ENCODE measurements at places on chromosomes 4 and X.

GRCh38 chr4:14452001-14452400 is 550.3 kb upstream of the CPEB2 start:
- no peak for DNase-seq

- no peak for DNase-seq
These were observed 63.7 kb downstream of the TENM3 start for GRCh38 chr4:182306792-182307507.

DNA sequence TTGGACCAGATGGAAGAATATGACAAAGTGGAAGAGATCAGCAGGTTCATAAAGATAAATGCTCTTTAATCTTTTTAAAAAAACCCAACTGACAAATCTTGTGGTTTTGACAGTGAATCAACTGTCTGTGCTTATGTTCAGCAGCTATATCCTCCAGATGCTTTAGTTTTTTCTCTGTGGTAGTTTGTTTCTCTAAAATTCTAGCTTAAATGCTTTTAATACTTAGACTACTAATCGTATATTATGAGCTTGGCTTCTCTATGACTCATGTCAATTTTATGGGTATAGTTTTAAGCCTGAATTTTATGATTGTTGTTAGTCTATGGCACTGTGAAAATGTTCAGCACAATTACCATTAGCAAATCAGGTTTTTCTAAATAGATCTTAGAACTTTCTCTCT is 12.9 kb downstream of the HHIP start:
- no peak for DNase-seq

- DNase-seq = no peak
These were observed 215.2 kb downstream of the ANTXR2 start for GRCh38 chr4:79857811-79858210.

DNA sequence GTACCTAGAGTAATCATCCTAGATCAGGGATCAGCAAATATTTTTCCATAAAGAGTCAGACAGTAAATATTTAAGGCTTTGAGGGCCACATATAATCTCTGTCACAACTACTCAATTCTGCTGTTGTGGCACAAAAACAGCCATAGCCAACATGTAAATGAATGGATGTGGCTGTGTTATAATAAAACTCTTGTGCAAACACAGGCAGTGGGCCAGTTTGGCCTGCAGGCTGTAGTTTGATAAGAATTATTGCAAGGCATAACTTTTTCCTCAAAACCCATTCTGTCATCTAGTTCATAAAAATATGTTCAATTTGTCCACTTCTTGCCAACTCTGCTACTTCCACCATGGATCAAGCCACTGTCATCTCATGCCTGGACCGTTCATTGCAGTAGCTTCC is 39.4 kb upstream of the SHROOM4 start:
- no peak for DNase-seq

GRCh38 chr4:74886484-74886883 is 46.4 kb upstream of the PARM1 start:
- no peak for DNase-seq

DNA sequence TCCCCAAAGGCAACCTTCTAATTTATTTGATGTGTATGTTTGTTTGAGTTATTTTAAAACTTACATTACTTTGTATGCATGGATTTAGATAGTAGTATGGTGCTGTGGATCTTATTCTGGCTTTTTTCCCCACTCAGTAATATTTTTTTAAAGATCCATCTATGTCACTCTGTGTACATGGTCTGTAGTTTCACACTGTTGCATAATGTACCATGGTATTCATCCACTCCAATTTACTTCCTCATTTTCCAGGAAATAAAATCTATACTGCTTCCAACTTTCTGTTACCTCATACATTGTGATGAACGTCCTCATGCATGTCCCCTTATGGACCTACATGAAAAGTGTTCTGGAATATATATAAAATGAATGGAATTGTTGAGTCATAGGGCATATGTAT is 17.6 kb downstream of the ARMCX2 start:
- no peak for DNase-seq

DNA sequence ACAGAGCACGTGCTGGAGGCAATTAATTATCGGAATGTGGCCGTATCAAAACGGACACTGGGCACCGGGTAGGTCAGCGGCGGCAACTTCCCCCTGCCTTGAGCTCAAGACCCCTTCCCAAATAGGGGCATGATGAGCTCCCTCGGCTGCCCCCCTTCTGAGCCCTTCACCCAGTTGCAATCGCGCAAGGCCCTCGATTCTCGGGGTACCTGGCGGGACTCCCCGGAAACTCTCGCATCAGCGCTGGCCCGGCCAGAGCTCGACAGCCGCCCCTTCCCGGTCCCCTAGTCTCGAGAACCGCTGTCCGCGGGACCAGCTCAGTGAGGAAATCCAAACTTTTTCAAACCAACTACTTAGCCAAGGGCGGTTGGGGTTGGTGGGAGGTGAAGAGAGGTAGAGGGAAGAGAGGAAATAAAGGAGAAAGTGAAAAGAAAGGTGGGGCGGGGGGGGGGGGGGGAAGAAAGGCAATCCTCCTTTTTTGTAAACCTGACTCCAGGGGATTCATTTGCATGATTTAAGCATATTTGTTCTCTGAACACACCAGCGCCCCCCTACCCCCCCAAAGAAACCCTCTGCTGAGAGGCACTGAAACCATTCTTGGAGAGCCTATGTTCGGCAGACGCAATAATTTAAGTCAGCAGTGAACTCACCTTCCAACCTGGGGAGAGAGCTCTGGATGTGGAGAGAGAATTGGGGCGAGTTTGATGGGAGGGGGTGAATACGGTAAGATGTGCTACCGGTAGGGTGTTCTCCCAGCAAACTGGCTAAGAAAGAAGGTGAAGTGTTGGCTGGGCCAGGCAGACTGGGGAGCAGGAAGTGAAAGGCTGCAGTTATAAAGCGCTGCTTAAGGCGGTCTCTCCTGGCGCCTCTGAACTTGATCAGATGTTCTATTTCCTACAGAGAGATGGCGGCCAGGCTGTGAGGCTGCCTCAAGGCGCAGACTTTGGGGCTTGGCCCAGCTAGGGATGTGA is 2.0 kb upstream of the ZIC3 start:
- DNase-seq = no peak

- DNase-seq = no peak
These were observed 1.5 kb downstream of the TIFA start for GRCh38 chr4:112284166-112284565.

- no peak for DNase-seq
These were observed 333.5 kb downstream of the BMPR1B start for GRCh38 chr4:95091272-95091671.

- DNase-seq = no peak
These were observed 415.5 kb upstream of the FAT1 start for GRCh38 chr4:187139141-187139540.

DNA sequence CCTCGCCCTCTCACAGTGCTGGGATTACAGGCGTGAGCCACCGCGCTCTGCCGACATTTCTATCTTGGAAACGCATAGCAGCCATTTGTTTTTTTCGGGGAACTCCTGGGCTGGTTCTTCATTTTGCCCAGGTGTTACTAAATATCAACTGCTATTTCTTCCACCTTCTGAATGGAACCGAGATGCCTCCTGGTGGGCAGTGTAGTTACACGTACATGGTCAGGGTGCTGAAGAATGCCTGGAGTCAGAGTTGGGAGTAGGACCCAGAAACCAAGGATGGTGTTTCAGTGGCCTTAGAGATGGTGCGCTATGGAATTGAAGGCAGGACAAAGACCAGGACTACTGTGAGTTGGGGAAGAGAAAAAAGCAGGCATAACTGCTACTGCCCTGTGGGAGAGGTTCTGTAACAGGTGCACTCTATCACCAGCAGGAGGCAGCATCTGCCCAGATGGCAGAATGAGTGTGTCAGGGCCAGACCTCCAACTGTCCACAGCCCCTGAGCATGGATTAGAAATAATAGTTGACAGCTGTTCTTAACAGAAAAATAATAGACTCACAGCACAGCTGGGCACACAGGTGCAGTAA is 81.7 kb downstream of the ZC4H2 start:
- DNase-seq = peak; percentile 44

DNA sequence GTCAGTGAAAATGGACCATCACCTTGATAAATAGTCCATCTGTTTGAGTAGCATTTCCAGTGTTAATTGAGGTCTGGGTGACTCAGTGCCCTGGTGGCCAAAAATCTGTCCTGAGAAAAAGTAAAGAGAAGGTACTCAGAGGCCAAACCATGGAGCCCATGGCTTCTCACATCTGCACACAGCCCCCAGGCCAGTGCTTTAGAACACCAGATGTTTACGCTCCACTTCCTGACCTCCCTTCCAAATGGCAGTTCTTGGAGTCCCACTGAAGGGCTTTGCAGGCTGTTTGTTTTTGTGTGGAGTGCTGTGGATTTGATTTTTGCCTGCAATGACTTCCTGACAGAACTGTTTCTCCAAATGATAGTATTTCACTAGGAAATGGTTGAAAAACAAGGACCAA is 60.2 kb upstream of the GPC4 start:
- DNase-seq = no peak

GRCh38 chr4:162891788-162892707 is 274.6 kb downstream of the NAF1 start:
- no peak for DNase-seq

GRCh38 chrX:8484360-8484949 is 19.8 kb downstream of the VCX3B start:
- no peak for DNase-seq

- DNase-seq = no peak
These were observed 184.3 kb downstream of the NAA11 start for GRCh38 chr4:79141530-79141929.

DNA sequence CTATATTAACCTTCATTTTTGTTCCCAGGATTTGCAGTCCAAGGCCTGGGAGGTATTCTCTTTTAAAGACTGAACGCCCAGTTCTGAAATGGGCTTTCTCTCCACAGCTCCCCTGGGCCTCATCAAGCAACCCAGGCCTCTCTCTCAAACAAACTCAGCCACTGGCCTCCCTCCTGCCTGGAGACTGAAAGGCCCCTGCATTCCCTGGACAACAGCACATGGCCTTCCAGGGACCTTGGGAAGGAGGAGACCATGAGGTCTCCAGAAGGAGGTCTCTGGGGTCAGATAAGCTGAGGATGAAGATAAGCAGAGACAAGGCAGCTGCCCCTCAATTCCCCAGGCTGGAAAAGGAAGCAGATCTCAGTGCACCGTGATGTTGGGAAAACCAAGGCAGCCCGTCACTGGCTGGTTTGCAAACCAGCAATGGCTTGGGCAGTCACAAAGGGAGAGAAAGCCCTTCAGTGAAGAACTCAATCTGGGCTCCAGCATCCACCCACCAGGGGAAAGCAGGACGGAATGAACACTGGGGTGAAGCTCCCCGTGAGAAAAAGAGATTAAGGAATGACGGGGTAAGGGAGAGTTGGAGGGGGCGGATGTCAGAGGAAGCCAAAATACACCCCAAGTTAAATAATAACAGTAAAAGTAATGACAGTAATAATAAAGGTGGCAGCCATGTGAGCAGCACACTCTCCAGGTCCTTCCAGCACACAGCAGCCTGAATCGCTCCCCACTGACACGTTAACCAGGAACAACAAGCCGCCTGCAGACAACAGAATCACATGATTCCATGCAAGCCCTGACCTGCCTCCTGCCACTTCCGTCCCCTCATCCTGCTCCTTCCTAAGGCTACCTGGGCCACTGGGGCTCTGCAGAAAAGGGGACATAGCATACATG is 22.3 kb downstream of the AMOT start:
- no peak for DNase-seq

GRCh38 chr4:119861731-119862130 is 204.9 kb downstream of the MAD2L1 start:
- no peak for DNase-seq

DNA sequence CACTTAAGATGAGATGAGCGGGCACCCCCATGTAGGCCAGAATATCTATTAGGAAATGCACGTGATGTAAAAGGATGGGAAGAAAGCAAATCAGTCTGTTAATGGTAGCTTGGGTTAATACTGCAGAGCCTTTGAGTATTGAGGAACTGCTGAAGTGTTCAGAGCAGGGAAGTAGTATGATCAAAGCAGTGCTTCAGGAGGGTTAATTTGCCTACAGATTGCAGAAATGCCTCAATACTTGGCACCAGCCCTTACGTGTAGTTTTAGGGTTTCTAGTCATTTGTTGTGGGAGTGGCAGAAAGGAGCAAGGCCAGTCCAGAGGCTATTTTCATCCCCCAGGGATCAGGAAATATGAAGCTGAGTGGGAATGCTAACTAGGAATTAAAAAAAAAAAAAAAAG is 19.7 kb downstream of the ZFX start:
- no peak for DNase-seq

DNA sequence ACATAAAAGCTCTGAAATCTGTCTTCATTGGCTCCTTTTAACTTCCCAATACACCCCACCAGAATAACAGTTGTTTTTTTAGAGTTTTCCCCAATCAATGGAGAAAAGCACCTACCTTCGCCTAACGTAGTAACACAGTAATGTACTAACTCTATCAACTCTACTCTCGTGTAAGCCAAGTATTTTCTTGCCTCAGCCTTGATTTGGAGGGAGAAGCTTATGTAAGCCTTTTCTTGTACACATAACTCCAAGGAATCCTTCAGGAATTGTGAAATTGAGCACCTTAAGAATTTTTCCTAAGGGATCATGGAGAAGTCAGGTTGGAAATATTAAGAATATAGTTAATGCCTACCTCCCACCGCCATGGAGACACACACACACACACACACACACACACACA is 181.2 kb downstream of the RAPGEF2 start:
- DNase-seq = no peak

- DNase-seq = no peak
These were observed 192.2 kb downstream of the MID1IP1 start for GRCh38 chrX:38993500-38993899.

DNA sequence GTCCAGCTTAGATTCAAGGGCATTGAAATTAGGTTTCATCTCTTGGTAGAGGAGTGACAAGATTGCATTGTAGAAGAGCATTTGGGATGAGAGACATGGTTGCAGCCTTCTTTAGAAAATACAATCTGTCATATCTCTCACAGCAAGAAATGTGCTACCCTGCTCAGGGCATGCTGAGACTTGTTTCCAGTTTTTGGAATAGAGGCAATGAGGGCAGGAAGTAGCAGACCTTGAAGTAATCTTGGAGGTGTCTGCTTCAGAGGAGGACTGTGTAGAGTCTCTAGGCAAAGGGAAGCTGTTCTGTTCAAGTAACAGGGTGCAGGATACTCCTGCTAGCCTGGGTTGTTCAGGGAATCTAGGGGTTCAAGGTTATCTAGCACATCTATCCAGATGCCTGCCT is 116.1 kb upstream of the ZNF827 start:
- DNase-seq = no peak

DNA sequence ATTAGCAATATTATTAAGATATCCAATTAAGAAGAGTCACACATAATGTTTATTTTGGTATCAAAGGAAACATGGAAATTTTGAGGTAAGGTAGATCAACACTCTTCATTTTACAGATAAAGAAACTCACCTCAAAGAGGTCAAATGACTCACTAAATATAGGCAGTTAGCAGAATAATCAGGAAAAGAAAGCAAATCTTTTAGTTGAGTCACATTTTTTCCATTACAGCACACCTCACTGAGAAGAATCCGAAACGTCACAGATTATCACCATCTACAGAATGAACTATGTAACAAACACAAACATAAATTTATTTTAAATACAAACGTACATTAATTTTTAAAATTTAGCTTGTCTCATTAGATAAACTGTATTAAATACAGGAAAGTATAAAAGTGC is 70.1 kb downstream of the TMEM47 start:
- DNase-seq = no peak

- no peak for DNase-seq
These were observed 97.7 kb upstream of the ACSL4 start for GRCh38 chrX:109830704-109831206.
